Fibroblast of villous mesenchyme (primary cell): ENCODE measurements at places on chromosomes 7 and 10. TPM values are rescaled to one million over a fixed set of nuclear protein-coding genes. Genes with fewer than 3 reads are reported as not detected.

Gene SMURF1
- total RNA-seq, result 28.7 and 29.8 TPM in 2 replicates

Gene CRYGN
- under 0.01 TPM in 1 of 2 replicates, not detected in the other for total RNA-seq

DNA sequence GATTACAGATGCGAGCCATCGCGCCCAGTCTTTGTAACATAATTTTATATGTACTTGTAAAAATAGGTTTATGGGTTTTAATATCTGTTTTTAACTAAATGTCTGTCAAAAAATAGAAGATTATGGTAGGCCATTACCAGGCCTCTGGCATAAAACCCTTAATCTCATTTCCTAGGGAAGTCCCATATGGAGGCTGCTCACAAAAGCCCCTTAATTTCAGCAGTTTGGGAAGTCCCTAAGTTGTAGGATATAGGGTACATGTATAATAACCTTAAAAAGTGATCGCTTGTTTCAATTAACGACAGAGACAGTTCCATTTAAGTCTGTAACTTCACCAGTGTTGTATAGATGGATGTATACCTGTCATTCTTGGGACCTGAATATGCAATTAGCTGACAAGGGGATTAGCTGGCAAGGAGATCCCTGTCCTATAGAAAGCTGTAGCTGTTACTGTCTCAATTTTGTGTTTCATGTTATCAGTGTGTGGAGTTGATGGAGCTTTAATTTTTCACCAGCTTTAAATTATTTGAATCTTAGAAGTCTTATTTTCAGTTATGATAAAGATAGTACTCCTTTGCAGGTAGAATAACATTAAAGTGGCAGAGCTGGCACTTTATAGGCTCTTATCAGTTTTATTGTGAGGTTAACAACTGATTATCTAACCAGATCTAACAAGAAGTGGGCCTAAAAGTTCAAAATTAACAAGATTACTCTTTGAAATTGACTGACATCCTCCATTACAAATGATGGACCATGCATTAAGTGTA, 10.5 kb downstream of the TRIM24 start:
- no peak for DNase-seq

DNA sequence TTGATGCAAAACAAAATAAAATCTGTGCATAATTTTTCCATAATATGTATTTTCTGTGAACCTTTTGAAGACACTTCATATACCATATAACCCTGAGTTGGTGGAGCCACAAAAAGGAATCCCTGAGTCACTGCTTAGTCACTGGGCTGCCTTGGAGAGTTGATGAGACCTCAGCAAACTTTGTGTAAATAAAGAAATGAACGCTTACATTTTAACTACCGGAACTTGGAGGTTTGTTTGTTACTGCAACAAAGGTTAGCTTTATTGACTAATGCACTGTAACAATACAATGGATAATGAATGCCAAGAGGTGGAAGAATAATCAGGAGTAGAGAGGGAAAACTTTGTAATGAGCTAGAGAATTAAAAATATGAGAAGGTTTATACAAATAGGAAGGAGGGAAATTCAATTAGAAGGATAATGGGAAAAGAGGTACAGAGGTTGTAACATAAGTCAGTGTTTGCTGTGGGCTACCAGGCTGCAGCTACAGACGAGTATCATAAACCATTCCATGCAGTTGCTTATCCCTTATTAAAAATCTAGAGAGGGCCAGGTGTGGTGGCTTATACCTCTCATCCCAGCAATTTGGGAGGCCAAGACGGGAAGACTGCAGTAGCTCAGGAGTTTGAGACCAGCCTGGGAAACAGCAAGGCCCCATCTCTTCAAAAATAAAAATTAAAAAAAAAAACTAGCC, 1042.1 kb downstream of the TYW1 start:
- peak; percentile 4 for DNase-seq

DNA sequence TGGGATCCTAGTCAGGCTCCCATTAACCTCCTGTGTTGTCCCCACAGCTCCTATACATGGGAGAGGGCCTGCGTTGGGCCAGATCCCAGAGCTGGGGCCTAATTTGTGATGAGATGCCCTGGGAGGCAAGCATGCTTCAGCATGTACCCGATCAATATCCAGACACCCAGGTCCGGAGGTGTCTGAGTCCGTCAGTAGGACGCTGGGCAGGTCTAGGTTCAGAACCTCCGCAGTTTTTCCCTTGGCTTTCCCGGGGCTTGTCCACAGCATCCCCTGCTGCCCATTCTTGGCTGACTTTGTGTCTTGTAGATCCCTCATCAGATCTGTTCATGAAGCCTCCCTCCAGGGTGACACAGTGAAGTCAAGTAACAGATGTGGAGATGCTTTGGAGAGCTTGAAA, 32.7 kb upstream of the RBAK start:
- peak; percentile 5 for DNase-seq
